Bronchial smooth muscle cell (primary cell): ENCODE measurements at places on chromosomes 13 and 19. TPM values are rescaled to one million over a fixed set of nuclear protein-coding genes. Genes with fewer than 3 reads are reported as not detected.

The COL4A1 gene
- 20.3 and 21.4 TPM in 2 replicates for total RNA-seq

The TOMM40 gene
- 18.8 and 19.6 TPM in 2 replicates for total RNA-seq

The ZNF730 gene
- total RNA-seq, result 0.52 and 0.63 TPM in 2 replicates

The FFAR3 gene
- total RNA-seq, result not detected in 2 replicates

The CADM4 gene
- 1.4 and 1.7 TPM in 2 replicates for total RNA-seq

The CD37 gene
- not detected in 2 replicates for total RNA-seq

The PRSS57 gene
- total RNA-seq, result not detected in 2 replicates

The SYDE1 gene
- 10.1 TPM in 2 replicates for total RNA-seq

The PLD3 gene
- total RNA-seq, result 165 and 192 TPM in 2 replicates
